ENCODE measurements at places on chromosomes 3 and 15.
A peak's percentile ranks its signal among the peaks of the same experiment; 100 is the strongest.

DNA sequence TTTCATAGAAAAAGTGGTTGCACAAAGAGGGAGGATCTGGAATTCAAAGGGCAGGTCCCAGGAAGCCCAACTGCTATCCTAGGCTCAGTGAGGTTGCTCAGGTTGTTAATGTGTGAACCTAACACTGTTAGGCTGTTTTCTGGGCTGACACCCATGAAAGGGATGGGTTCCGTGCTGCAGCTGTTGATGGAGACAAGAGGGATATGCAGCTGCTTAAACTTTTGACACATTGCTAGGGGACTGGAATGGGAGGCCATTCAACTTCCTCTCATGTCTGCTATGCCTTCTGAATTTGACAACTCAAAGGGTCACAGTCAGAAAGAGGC is 198.0 kb upstream of the NR2E3 start:
- no peak for DNase-seq

DNA sequence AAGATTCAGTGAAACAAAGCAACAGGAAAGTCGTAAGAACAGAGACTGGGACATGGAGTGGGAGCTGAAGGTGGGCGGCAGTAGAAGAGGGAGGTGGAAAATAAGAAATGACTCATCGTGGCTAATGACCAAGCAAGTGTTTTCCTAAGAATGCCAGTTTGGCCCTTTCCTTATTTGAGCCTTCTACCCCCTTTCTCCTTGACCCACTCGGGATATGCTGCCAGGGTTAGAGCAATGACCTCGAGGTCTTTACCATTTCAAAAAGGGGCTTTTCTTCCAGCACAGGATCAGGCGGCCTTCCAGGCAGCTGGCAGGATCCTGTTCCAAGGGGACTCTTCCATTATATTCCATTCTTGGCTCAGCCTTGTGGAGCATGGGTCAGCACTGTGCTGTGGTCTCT is 241.1 kb downstream of the RYR3 start:
- DNase-seq = peak; percentile 28

- no peak for DNase-seq
These were observed 19.9 kb upstream of the HEG1 start for GRCh38 chr3:125075738-125076137.

GRCh38 chr3:193574488-193575070 is 18.4 kb upstream of the OPA1 start:
- no peak for DNase-seq

GRCh38 chr3:196568246-196569002 is at the start of the genes FBXO45 and WDR53:
FBXO45 (plus strand) TSS chr3:196568660; CDS start chr3:196568985, 325 bp downstream.
WDR53 (minus strand) TSS chr3:196568554; CDS start chr3:196561475, 7,079 bp downstream.
- peak; percentile 96 for DNase-seq
